Lung (tissue), 17 donors: ENCODE measurements at places on chromosomes 11 and 22. TPM values are rescaled to one million over a fixed set of nuclear protein-coding genes. Genes with fewer than 3 reads are reported as not detected.
A peak's percentile ranks its signal among the peaks of the same experiment; 100 is the strongest.

The PDGFD gene
- 0.83 TPM for polyA plus RNA-seq

The VPREB3 gene
- 1.4 TPM for polyA plus RNA-seq

The ARHGAP20 gene
- polyA plus RNA-seq, result 0.67 TPM

The APOL6 gene
- polyA plus RNA-seq, result 13.6 TPM

The PGR gene
- polyA plus RNA-seq, result 0.16 TPM

The ZNF215 gene
- polyA plus RNA-seq, result 0.26 TPM

The AGBL2 gene
- 3.1 TPM for polyA plus RNA-seq

The CASP5 gene
- polyA plus RNA-seq, result 16.3 TPM

The EML3 gene
- polyA plus RNA-seq, result 66.4 TPM

The ST3GAL4 gene
- 38.3 TPM for polyA plus RNA-seq

The RNF141 gene
- polyA plus RNA-seq, result 14.8 TPM

The SCGB1C1 gene
- not detected for polyA plus RNA-seq

The CARD16 gene
- polyA plus RNA-seq, result 169 TPM

The OR52K2 gene
- polyA plus RNA-seq, result not detected

The ANKK1 gene
- 0.55 TPM for polyA plus RNA-seq

- no peak for DNase-seq
These were observed 16.9 kb upstream of the ALG8 start for GRCh38 chr11:78156127-78156844.

DNA sequence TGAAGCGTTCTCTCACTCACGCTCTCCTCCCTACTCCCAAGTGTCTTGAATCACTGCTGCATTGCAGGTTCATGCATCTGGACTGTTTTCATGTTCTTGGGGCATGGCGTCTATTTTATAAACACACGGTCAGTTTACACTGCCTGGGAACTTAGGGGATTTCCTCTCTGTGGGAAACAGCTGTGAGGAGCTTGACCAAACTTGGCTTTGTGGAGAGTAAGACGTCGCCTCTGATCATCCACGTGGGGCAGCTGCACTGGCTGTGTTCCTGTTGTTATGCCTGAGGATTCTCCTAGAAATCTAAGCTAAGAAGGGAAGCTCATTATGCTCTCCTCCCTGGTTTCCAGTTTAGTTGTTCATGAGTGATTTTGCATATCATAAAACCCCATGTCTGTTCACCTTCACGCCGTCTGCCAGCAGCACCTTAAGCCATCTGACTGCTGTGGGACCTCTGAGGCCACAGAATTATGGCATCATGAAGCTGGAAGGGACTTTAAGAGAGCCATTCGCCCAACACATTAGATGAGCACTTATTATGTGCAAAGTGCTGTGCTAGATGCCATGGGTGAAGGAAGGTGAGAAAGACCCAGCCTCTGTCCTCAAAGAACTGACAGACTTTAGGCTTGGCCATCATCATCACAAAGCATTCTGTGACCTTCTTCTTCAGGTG is 38.8 kb upstream of the POU2AF1 start:
- DNase-seq, result peak; percentile 93

GRCh38 chr22:26484360-26484706 is 656 bp downstream of the SRRD start:
- no peak for DNase-seq

DNA sequence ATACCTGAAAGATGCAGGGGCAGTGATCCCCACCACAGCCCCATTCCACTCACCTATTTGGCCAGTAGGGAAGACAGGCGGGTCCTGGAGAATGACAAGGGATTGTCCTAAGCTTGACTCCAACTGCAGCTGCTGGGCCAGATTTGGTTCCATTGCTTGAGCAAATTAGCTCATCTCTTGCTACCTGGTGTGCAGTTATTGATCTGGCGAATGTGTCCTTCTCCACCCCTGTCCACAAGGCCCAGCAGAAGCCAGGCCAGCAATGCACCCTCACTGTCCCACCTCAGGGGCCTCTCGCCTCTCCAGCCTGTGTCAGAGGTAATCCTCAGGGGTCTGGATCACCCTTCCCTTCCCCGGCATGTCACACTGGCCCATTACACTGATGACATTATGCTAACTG is 23.3 kb downstream of the TSPAN32 start:
- no peak for DNase-seq

- no peak for DNase-seq
These were observed 16.1 kb downstream of the MICAL2 start for GRCh38 chr11:12126344-12127019.

- no peak for DNase-seq
These were observed 83.3 kb upstream of the ANO1 start for GRCh38 chr11:69994810-69995209.

DNA sequence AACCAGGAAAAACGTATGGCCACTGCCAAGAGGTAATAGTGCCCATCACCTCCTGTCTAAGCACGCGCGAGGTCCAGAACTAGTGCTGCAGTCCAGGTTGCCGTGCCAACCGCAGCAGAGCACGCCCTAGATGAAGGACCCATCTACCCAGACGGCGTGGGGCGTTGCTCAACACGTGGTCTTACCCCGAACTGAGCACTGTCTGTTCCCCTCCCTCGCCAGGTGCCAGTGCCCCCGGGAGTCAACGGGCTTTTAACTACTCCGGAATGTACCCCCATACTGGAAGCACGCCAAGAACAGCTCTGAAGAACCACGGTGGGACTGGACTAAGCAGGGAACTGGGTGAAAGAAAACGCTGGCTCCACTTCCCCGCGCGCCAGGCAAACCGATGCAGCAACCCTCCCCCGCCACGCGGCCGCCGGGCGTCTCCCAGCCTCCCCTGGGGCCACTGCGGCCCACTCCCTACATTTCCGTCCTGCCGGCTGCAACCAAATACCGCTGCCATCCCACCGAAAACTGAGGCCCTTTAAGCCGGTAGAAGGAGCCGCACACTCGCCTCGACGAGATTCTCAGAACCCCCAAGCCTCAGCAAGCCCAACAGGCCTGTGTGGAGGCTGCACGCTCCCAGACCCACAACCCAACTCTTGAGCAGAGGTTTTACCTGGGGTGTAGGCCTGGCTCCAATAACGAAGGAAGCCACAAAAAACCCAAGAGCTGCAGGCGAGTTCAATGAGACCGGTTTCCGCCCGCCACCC is at the start of gene HSPA8:
Gene HSPA8 (minus strand): TSS at position 734 of the 755 bp plus-strand sequence. CDS start 812 bp downstream, outside the sequence.
- DNase-seq, result peak; percentile 51

GRCh38 chr11:132814410-132814809 is 717.9 kb downstream of the OPCML start:
- no peak for DNase-seq

DNA sequence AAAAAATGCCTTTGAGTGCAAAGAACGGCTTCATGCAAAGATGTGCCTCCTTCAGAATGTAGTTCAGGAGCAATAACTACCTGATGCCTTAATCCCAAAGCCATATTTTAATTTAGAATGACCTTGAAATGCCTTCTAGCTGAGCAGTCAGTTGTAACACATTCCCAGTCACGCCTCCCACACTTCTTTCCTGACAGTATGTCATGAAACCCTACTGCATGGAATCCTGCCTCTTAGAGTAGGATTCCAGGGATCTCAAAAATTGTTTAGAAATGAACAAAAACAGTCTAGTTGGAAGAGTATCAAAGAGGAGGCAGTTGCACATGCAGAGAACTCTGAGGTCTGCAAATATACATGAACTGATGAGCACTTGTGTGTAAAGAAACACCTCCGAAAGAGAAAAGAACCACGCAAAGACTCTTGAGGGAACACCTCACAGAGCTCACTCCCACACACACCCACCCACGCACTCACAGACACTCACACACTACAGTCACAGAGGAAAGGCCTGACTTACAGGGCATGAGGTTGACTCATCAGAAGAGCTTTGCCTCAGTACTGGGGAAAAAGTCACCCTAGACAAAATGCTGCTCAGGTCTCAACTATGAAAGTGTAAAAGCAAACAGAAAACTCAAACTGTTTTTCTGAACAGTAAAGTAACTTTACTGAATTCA is 77.4 kb downstream of the GGTLC2 start:
- DNase-seq, result no peak

- DNase-seq, result no peak
These were observed 15.4 kb downstream of the FAM181B start for GRCh38 chr11:82718307-82718706.

DNA sequence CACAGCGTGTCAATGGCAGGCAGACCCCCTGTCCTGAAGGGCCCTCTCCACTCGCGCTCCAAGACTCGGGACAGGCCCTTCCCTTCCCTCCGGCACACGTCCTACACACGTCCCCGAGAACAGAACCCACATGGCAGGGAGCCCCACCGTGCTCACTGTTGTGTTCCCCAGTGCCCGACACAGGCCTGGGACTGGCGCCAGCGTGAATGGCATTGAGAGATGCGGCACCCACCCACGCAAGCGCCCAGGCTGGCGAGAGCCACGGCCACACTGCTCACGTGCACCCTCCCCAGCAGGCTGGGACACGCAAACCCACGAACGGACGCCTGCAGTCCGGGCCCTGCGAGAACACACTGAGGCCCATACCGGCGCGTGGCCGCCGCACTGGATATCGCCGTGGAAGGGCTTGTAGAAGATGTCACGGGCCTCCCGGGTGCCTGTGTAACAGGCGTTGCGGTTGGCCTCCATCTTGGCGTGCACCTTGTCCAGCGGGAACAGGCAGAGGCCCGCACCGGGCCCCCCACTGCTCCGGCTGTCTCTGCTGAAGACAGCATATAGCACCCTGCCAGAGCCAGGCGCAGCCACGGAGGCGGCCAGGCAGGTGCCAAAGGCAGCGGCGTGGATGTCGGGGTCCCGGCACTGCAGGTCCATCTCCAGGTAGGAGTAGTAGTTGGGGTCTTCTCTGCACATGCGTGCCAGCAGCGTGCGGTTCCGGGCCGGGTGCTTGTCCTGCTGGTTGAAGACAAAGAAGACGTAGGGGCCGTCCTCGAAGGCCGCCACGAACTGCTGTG is 18.1 kb downstream of the PLXNB2 start:
- no peak for DNase-seq

DNA sequence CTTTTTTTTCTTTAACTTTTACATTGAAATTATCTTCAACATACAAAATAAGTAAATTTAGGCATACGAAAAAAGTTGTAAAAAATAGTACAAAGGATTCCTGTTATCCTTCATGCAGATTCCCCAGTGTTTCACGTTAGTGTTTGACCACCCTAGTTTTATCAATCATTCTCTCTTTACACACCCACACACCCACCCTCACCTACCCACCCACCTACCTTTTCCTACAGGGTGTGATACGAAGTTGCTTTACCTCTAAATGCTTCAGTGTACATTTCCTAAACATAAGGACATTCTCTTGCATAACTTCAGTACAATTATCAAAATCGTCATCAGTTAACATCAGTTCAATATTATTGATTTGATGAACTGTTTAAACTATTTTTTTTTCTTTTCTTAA is 37.0 kb downstream of the HIPK3 start:
- DNase-seq, result no peak

GRCh38 chr22:48478529-48479265 is 1349.0 kb downstream of the BRD1 start:
- no peak for DNase-seq

GRCh38 chr11:61737636-61738386 is 14.6 kb upstream of the MYRF start:
- DNase-seq, result no peak

DNA sequence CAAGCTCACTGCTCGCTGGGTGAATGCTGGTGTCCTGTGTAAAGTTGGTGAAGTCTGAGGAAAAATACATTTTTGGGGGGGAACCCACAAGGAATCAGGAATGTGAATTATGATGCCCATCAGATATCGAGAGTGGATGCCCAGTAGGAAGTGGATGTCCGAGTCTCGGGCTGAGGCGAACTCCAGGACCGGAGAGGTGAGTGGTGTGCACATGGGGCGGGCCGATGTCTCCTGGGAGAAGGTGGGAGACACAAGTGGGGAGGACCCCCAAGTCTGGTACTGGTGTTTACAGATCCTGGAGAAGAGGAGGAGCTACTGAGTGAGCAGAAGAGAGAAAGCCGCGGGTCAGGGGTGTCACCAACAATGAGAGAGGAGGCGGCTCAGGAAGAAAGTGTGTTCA is 19.2 kb upstream of the APOBEC3A start:
- no peak for DNase-seq

GRCh38 chr11:10181811-10182210 is 112.2 kb downstream of the SBF2 start:
- DNase-seq, result peak; percentile 30

GRCh38 chr11:106971864-106972263 is 46.4 kb downstream of the GUCY1A2 start:
- no peak for DNase-seq

GRCh38 chr22:35575116-35575748 is 34.6 kb downstream of the RASD2 start:
- no peak for DNase-seq

DNA sequence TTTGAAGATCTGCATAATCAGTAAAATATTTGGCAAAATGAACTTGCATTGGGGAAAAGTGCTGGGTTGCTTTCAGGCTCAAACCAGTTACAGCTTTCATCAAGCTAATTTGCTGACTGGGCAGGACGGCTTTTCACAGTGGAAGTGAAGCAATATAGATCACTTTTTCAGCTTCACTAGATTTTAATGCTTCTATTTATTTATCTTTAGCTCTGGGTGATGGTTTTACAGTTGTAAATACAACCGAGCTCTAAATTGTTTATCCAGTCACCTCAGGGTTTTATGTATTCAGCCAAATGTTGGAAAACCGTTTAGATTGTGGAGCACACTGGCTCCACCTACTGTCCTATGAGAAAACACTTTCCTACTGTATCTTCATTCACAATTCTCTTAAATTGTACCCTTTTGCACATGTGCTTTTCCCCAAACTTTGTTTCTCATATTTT is 58.2 kb downstream of the ACER3 start:
- DNase-seq, result peak; percentile 32

DNA sequence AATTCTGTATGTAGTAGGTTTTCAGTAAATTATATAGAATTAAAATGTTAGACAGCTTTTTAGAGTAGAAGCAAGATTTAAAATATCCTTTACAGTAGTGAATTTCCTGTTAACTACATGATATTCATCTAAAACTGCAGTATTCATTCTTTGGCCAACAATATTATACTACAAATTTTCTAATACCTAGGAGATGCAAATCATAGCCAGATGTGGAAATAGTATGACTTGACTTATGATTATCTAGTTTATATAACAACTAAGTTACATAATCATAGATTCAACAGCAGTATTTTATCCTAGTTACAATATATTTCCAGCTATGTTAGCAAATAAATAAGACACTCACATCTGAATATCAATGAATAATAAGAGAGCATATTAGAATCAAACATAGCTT is 163.2 kb downstream of the MSANTD4 start:
- no peak for DNase-seq

DNA sequence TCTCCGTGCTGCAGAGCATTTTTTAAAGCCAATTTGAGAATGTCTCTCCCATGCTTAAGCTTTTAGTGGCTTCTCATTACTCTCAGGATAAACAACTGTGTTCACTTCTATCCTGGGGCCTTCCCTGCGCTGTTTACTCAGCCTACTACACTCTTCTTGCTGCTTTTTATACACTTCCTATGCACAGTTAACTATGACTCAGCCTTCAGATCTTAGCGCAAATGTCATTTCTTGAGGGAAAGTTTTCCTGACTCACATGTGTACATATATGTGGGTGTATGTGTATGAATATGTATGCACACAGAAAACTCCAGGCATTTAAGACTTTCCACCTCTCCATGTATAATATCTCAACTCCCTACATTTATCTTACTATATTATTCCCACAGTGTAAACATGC is 9.8 kb downstream of the THAP12 start:
- no peak for DNase-seq
